ENCODE measurements at places on chromosomes 4 and X. TPM values are rescaled to one million over a fixed set of nuclear protein-coding genes. Genes with fewer than 3 reads are reported as not detected.

CXXC4 gene
- 0.56 TPM for total RNA-seq

- no peak overlapping the region for H3K27ac ChIP-seq
- no peaks in the 10 kb centered on the region for H3K36me3 ChIP-seq
- no peak for DNase-seq
- H3K4me1 ChIP-seq, result no peaks in the 10 kb centered on the region
These were observed 137.4 kb downstream of the CEP135 start for GRCh38 chr4:56086073-56086541.

- no peak overlapping the region for H3K4me3 ChIP-seq
- H3K4me1 ChIP-seq, result no peaks in the 10 kb centered on the region
- no peak overlapping the region for H3K27ac ChIP-seq
- H3K27me3 ChIP-seq, result no peaks in the 10 kb centered on the region
- H3K36me3 ChIP-seq, result no peaks in the 10 kb centered on the region
- no peak for DNase-seq
These were observed 938.3 kb downstream of the RAB28 start for GRCh38 chr4:12545812-12546211.

ANXA10 gene
- total RNA-seq, result 3.6 TPM

RS1 gene
- 0.05 TPM for total RNA-seq

- no peak for DNase-seq
- H3K27ac ChIP-seq, result no peak overlapping the region
- no peaks in the 10 kb centered on the region for H3K4me1 ChIP-seq
- no peaks in the 10 kb centered on the region for H3K27me3 ChIP-seq
These were observed 10.7 kb upstream of the PASD1 start for GRCh38 chrX:151552743-151553142.

GRCh38 chr4:145840162-145840768 is 98.4 kb downstream of the ZNF827 start:
- no peaks in the 10 kb centered on the region for H3K27me3 ChIP-seq
- H3K4me3 ChIP-seq, result no peak overlapping the region
- H3K36me3 ChIP-seq, result peaks cover 50% of the 10 kb centered on the region
- H3K4me1 ChIP-seq, result no peaks in the 10 kb centered on the region

PPARGC1A gene
- 0.18 TPM for total RNA-seq

DNA sequence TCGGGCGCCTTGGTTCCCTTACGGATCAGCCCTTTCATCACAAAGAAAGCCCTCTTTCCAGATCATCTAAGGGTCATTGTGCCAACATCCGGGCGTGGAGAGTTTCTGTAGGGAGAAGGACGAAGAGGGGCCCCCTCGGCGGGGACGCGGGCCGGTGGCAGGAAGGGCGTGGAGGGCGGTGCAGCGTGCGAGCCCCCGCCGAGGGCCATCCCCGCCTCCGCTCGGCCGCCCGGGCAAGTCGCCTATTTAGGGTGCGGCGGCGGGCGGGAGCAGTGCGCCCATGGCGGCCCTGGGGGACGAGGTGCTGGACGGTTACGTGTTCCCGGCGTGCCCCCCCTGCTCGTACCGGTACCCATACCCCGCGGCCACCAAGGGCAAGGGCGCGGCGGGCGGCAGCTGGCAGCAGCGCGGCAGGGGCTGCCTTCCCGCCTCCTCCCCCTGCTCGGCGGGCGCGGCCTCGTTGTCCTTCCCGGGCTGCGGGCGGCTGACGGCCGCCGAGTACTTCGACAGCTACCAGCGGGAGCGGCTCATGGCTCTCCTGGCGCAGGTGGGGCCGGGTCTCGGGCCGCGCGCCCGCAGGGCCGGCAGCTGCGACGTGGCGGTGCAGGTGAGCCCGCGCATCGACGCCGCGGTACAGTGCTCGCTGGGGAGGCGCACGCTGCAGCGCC is at the start of gene ZAR1:
Gene ZAR1, plus strand, starts transcription at position 241 of the 668 bp plus-strand sequence. Its CDS starts 40 bp downstream, at position 281.
- DNase-seq, result no peak
- no peaks in the 10 kb centered on the region for H3K4me1 ChIP-seq
- H3K4me3 ChIP-seq, result no peak within 1 kb of the TSS
- H3K27ac ChIP-seq, result no peak within 1 kb of the TSS

DNA sequence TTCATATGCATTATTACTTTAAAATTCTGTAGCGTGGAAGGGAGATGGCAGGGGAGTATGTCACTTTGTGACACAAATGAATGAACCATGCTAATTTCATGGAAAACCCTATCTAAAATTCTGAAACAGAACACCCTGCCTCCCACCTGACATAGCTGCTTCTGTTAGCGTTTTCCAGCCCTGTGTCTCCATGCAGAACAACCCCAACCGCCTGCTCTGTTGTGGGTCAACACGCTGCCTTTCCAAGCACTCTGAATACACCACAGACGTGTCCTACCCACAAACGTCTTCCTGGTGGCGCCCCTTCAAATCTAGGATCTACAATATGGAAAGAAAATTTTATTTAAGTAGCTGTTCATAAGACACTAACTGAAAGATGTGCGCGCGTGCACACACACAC is 238.6 kb downstream of the TRIML1 start:
- no peaks in the 10 kb centered on the region for H3K36me3 ChIP-seq
- DNase-seq, result no peak
- H3K27ac ChIP-seq, result no peak overlapping the region
- H3K4me1 ChIP-seq, result no peaks in the 10 kb centered on the region

DNA sequence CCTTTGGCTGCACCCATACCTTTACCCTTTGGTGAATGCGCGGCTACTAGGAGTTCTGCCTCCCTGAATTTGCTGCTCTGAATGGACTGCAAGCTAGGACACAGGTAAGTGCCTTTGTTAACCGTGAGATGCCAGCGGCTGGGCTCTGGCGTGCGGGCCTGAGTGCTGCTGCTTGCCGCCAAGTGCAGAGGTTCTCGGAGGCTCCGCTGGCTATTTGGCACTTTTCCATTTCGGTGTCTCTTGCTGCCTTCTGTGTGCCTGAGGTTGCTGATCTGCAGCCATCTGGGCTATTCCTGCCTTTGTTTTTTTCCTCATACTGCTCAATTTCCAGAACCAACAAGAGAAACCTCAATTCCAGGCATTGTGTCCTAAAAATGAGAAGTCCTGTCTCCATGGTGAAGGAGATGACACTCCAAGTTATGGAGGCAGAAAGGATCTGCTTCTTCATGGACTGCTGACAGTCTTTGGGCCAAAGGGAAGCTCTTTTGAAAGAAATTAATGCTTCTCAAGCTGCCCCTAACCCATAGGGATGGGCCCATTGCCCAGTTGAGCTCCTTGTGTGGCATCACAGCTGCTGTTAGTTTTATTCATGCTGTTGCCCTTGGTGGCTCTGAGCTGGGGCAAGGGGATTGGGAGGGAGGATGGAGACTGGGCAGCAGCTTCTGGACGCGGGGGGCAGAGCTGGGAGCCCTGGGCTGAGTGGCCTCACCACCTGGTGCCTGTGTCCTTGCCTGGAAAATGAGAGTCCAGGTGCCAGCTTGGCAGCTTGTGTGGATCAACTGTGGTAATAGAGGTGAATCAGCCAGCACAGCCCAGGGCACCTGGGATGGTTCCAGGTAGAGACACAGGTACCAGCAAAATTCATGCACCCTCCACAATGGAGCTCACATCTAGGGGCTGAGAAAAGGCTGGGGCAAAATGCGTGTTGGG is 3.8 kb upstream of the TBC1D14 start:
- no peaks in the 10 kb centered on the region for H3K36me3 ChIP-seq
- peaks cover 4% of the 10 kb centered on the region for H3K4me1 ChIP-seq
- no peak for DNase-seq
- H3K27ac ChIP-seq, result no peak overlapping the region
- no peak overlapping the region for H3K4me3 ChIP-seq
- no peaks in the 10 kb centered on the region for H3K27me3 ChIP-seq

GRCh38 chrX:40478474-40479065 is 102.2 kb upstream of the ATP6AP2 start:
- H3K4me3 ChIP-seq, result no peak overlapping the region
- DNase-seq, result no peak
- no peaks in the 10 kb centered on the region for H3K36me3 ChIP-seq

DNA sequence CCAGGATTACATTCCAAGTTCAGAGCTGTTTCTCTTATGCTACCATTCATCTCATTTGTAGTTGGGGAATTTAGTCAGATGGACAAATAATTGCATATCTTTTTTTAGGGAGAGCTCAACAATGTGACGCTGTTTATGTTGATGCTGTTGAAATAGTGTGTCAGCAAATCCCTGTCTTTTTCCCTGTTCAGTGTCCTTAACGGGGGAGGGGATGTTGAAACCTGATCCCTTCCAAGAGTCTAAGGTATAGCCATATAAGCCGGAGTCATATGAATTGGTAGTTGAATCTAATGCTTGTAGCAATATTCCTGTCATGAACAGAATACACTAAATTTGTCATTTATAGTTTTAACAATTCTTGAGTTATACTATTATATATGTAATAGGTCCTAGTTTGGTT is 293.5 kb upstream of the FAT1 start:
- H3K27ac ChIP-seq, result no peak overlapping the region
- no peaks in the 10 kb centered on the region for H3K4me1 ChIP-seq
- no peak overlapping the region for H3K4me3 ChIP-seq
- no peaks in the 10 kb centered on the region for H3K27me3 ChIP-seq
- DNase-seq, result no peak
- no peaks in the 10 kb centered on the region for H3K36me3 ChIP-seq

SPANXN4 gene
- not detected for total RNA-seq

DNA sequence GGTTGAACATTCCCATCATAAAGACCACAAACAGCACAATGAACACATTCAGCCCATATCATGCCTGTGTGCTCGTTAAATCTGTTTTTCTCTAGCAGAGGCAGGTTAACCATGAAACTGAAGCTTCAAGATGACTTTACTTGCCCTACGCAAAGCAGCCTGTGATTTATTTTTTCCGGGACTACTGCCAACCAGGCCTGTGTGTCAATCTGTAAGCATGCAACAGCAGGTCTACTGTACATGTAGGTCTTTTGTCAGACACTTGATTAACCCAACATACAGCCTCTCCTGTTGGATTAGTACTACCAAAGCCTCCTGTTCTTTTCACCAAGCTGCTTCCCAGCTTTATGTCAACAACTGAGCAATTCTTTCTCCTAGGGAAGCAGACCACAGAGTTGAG is 85.5 kb upstream of the ACSL1 start:
- no peak overlapping the region for H3K27ac ChIP-seq
- no peaks in the 10 kb centered on the region for H3K27me3 ChIP-seq

DNA sequence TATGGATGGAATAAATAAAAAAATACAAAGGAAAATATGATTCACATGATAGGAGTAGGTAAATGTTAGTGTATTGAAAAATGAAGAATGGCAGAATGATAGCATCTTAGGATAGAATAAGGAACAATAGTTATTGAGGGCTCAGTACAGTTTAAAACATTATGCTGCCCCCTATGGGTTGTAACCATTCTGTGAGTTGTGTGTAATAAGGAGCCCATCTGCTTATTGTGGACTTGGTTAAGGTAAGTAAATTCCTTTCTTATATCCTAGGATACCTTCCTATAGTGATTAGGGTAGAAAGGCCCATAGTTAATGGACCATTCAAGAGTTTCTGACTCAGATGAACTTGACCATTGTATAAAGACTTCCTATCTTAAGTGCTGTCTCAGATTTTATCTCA is 195.8 kb downstream of the PDHA2 start:
- no peaks in the 10 kb centered on the region for H3K36me3 ChIP-seq
- no peak overlapping the region for H3K4me3 ChIP-seq
- DNase-seq, result no peak
- H3K27me3 ChIP-seq, result no peaks in the 10 kb centered on the region
- H3K4me1 ChIP-seq, result no peaks in the 10 kb centered on the region

DNA sequence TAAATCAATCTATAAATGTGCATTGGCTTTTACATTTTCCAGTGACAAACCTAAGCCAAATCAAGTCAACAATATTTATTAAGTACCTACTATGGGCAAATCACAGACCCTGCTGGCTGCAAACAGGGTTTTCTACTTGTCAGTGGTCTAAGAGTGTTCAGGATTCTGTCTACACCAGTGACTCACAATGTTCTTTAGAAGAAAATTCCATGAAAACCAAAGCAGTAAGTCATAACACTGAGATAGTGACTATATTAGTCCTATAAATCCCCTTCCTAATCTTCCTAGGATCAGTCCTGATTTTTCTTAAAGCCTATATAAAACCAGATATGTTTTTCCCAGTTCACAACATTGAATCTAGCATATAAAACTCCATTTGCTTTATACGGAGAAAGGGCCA is 69.7 kb downstream of the PPP3CA start:
- H3K4me3 ChIP-seq, result no peak overlapping the region
- DNase-seq, result no peak
- no peaks in the 10 kb centered on the region for H3K36me3 ChIP-seq
- H3K4me1 ChIP-seq, result peaks cover 13% of the 10 kb centered on the region

GRCh38 chr4:117491516-117491915 is 406.1 kb upstream of the TRAM1L1 start:
- no peaks in the 10 kb centered on the region for H3K27me3 ChIP-seq
- H3K36me3 ChIP-seq, result no peaks in the 10 kb centered on the region
- H3K27ac ChIP-seq, result no peak overlapping the region

- H3K4me1 ChIP-seq, result no peaks in the 10 kb centered on the region
- H3K36me3 ChIP-seq, result no peaks in the 10 kb centered on the region
- no peak overlapping the region for H3K27ac ChIP-seq
- DNase-seq, result no peak
- H3K27me3 ChIP-seq, result no peaks in the 10 kb centered on the region
- H3K4me3 ChIP-seq, result no peak overlapping the region
These were observed 488.5 kb downstream of the RPA4 start for GRCh38 chrX:97372001-97372766.

ELF4 gene
- 26.7 TPM for total RNA-seq

- peaks cover 4% of the 10 kb centered on the region for H3K27me3 ChIP-seq
- no peak overlapping the region for H3K4me3 ChIP-seq
- no peaks in the 10 kb centered on the region for H3K4me1 ChIP-seq
- H3K27ac ChIP-seq, result no peak overlapping the region
- DNase-seq, result no peak
These were observed 20.5 kb upstream of the AFM start for GRCh38 chr4:73460913-73461522.

DNA sequence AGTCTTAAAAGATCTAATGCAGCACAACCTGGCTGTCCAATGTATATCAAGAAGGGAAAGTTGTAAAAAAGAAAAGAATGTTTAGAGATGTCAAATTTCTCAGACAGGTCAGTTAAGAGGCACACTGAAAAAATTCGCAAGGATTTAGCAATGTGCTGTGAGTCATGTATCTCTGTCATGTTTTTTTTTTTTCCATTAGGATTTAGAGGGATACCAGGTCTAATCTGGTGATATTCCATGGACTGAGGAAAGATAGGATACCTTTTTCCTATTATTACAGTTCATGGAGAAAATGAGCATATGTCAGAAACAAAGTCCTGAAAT is 815.4 kb upstream of the PCDH10 start:
- DNase-seq, result no peak
- no peaks in the 10 kb centered on the region for H3K36me3 ChIP-seq
- no peak overlapping the region for H3K27ac ChIP-seq
- H3K4me1 ChIP-seq, result no peaks in the 10 kb centered on the region

All from SJSA1 (cell line).